ENCODE measurements at places on chromosomes 4 and X.

DNA sequence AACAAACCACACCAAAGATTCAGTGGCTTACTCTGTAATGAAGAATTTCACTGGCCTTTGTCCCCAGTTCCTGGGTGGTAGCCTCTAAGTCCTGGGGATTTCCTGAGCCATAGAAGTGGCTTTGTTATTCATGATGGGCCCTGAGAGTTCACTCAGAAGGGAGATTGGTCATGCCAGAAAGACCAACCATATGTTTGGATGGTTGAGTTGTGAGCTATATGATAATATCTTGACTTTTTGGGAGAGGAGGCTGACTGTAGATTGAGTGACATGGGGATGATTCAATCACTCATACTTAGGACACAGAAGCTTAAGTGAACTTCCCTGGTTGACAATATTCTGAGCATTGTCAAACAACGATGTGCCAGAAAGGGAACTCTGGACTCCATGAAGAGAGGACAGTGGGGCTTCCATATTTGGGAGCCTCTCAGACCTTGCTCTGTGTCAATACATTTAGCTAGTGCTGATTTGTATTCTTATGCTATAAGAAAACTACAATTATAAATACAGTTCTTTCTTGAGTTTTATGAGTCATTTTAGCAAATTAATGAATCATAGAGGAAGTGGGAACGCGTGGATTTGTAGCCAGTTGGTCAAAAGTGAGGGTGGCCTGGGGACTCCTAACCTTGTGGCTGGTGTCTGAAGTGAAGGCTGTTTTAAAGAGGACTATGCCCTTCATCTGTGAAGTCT is 392.0 kb downstream of the GBA3 start:
- no peak for DNase-seq

- DNase-seq = no peak
Observed at GRCh38 chrX:78746496-78746895, 1.0 kb upstream of the LPAR4 start.

- DNase-seq = no peak
Observed at GRCh38 chr4:76023389-76023788, at the start of gene CXCL10. Gene CXCL10, minus strand, starts transcription at chr4:76023497. Its CDS starts 66 bp downstream, at chr4:76023431.

DNA sequence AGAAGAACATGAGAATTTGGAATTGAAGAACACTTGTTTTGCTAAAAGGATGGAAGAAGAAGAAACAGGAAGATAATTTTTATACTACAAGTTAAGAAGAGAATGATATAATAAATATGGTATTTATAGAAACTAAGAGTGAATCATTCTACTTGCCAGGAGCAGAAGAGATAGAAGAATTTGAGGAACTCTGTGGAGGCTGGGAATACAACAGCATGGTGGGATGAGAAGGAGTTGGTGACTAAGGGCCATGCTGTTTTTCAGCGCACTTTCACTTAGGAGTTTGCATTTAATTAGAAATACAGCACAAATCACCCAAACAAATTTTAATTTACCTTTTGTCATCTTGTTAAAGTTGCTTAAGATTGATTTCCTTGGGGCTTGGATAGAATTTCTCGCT is 20.5 kb downstream of the HADH start:
- no peak for DNase-seq

GRCh38 chr4:152424977-152425376 is 110.9 kb downstream of the FBXW7 start:
- peak; percentile 49 for DNase-seq

DNA sequence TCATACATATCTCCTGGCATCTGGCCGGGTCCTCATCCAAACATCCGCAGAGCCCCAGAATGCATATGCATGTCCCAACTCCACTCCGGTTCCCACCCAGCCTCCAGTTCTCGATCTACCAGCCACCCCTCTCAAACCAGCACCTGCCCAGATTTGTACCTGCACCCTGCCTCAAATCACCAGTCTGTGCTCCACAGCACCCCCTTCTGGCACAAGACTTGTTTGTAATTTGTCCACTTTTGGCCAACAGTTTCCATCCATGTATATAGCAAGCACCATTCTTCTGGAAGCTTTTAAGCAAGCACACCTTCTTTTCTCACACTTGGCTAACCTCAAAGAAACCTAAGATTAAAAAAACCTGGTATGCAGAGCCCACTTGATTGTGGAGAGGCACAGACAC is 644.1 kb downstream of the MID1IP1 start:
- DNase-seq = no peak

DNA sequence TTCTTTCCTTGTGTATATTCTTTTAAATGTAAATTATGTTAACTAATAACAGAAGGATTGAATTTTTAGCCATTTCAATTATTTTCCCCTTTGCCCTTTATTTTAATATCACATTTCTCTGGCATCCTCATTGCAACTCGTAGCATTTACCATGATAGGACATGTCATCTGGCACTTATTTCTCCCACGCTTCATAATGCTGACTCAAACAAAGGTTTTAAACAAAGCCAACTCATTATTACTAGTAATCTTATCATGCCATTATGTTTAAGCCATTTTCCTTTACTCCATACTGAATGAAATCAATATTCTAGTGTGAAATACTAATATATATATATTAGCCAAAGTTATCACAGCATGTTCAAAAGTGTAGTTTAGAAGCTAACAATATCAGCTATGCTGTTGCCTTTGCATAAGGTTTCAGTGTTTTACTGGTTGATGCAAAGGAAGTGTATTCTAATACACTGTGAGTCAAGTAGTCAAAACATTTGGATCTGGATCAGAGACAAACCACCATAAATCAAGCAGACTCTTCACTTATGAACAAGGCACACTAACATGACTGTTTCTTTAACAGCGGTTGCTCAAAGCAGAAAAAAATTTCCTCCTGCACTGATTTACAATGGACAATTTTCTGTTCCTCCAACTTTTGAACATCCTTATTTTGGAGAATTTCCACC is 281.6 kb downstream of the SLC7A11 start:
- no peak for DNase-seq

DNA sequence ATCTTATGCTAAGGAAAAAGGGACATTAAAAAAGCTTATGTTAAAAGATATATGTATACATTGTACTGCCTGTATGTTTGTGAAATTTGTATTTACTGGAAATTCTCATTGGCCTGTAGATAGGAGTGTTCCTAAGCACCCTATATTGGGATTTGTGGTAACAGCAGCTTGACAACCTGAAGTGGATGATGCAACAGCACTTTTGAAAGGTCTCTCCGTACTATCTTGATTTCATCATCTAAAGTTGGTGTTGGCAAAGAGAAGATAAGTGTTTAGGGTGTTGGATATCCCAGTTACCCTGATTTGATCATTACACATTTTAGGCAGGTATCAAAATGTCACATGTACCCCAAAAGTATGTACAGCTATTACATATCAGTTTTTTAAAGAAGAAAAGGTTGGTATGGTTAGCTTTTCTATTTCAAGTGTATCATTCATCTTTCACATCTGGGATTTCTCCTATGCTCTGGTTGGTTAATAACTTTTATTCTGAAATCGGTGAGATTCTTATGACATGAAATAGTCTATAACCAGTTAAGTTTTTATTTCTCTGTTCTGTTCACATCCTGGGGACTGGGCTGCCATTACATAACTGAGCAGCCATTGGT is 10.3 kb downstream of the HADH start:
- DNase-seq = peak; percentile 57

DNA sequence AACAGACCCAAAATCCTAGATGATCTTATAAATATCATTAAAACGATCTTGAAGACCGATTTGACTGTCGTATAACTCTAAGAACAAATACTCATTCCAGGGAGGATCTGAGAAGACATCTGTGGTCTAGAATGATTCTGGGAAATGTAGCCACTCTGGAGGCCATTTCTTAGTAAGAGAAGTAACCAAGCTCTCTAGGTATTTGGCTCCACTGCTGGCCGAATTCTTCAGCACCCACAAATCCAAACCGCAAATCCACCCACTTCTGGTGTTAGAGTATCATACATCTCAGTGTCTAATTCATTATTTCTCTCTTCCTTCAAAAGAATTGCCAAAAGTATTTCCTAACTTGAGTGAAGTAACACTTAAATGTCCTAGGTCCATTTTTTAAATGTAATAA is 23.9 kb downstream of the KLHL5 start:
- peak; percentile 89 for DNase-seq

- no peak for DNase-seq
Observed at GRCh38 chr4:173937631-173938270, 345.7 kb downstream of the FBXO8 start.

- no peak for DNase-seq
Observed at GRCh38 chr4:22648996-22649395, 43.7 kb upstream of the GBA3 start.

DNA sequence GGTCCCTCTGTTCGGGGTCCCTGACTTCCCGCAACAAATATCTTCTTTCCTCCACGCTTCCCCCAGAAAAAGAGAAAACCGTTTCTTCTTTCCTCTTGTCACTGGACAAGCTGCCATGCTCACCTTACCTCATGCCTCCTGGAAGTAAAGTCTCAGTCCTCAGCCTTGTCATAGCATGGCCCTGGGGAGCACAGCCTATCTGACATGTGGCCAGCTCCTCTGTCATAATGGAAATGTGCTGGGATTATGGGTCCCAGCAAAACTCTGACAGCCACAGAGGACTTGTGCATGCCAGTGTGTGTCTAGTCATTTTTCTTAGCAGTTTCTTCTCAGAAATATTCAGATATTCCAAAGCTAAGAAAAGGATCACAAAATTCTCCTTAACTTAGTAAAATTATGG is 122.4 kb downstream of the AASDH start:
- DNase-seq = no peak

DNA sequence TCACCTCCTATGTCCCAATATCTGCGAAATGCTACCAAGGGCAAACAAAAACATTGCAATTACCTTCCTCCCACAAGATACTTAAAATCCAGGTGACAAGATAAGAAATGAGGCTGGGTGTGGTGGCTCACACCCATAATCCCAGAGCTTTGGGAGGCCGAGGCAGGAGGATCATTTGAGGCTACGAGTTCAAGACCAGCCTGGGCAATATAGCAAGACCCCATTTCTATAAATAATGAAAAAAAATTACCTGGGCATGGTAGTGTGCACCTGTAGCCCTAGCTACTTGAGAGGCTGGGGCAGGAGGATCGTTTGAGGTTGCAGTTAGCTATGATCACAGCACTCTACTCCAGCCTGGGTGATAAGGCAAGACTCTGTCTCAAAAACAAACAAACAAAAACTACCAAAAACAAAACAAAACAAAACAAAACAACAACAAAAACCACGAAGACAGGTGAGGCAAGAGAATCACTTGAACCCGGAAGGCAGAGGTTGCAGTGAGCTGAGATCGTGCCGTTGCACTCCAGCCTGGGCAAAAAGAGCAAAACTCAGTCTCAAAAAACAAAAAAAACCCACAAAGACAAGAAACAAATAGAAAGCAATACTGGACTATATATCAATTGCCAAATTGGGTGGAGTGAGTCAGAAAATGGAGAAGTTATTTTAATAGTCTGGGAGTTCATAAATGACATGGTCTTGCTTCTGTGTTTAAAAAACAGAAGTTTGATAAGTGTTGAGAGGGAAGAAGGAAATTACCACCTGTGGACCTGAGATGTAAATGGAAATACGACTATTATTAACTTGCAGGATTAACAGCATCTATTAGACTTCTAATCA is 176.5 kb downstream of the FBXW7 start:
- DNase-seq = no peak

GRCh38 chr4:13642170-13642950 is 14.8 kb upstream of the BOD1L1 start:
- no peak for DNase-seq

DNA sequence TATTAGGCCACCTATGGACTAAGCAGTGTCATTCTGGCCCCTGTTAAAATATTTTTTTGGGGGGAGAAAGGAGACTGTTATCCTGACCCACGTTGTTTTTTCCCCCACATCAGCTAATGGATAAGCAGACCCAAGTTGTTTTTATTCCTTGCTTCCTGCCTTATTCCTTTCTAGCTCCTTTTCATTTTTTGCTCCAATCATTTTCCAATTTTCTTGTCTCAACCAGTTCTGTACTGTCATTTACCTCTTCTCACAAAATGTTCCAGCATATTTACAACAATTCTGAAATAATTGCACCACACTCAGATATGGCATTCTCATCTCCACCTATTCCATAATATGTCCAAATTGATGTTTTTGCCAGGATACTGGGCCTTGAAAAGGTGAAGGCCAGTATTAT is 150.3 kb downstream of the NEXMIF start:
- no peak for DNase-seq

- no peak for DNase-seq
Observed at GRCh38 chr4:16029262-16029661, 54.6 kb downstream of the PROM1 start.

DNA sequence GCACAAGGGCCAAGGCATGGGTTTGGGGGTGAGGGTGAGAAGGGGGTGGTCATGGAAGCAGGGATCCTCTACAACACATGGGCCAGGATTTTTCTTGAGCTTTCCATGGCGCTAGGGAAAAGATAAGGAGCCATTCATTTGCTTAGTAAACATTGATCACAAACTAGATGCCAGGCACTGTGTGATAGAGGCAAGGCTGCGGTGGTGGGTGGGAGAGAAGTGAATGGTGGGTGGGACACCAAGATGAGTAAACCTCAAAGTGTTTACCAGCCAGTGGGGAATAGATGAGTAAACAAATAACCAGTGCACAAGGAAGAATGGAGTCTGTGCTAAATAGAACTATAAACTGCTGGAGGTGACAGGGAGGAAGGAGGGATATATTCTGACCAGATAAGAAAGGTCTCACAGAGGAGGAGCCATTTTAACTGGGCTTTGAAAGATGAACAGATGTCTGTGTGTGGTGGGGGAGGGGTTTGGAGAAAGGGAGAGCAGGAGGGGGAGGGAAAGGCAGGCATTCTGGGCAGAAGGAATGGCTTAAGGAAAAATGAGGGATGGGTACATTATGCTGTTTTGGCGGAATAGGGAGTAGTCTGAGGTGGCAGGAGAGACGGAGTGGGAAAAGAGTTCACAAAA is 48.0 kb upstream of the LAS1L start:
- no peak for DNase-seq

DNA sequence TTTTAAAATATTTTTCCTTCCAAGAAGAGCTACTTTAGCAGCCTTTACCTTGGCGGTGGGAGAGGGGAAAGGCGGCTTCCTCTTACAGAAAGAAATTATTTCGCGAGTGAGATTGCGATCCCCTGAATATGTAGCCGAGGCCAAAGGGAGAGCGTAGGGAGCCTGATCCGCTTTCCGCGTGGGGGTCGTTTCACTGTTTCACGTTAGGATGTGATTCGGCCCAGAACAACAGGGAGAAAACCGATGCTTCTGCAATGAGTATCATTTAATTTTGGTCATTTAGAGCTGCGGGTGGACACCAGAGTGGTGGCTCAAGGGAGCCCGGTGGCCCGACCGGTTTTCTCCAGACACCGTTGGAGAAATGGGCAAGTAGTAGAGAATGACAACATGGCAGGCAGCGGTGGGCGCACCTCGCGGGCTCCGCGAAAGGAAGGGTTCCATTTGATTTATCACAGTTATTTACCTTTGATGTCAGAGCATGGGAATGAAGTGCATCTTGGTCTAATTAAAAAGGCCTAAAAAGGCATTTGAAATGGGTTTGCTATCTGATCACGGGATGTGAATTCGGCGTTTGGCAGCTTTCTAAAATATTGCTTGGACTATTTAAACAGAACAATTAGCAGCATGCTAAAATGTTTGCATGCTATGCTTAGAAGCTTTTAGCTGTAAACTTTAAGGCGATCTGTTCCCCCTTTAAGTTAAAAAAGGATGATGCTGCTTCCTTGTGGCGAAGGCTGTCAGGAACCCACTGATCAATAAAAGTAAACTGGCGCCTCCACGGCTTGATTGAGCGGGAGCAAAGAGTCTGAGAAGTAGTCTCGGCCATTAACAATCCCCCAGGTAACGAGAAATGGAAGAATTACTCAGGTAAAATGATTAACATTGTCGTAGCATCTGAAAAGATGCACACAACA is 2.0 kb upstream of the PCDH19 start:
- DNase-seq = no peak

- DNase-seq = no peak
Observed at GRCh38 chr4:85486425-85487086, 11.6 kb downstream of the ARHGAP24 start.

- DNase-seq = no peak
Observed at GRCh38 chr4:14178421-14178820, 550.9 kb upstream of the BOD1L1 start.

Data from GF-D8 (cell line).